ENCODE measurements at places on chromosomes 7 and 10. TPM values are rescaled to one million over a fixed set of nuclear protein-coding genes. Genes with fewer than 3 reads are reported as not detected.

PLEKHA1 gene
- 8.7 TPM for total RNA-seq

AQP1 gene
- 0.11 TPM for total RNA-seq

OR2A12 gene
- total RNA-seq: not detected

GPR85 gene
- total RNA-seq: 0.09 TPM

PNLIP gene
- not detected for total RNA-seq

TAS2R4 gene
- 1.0 TPM for total RNA-seq

LIPA gene
- total RNA-seq: 19.4 TPM

C10orf143 gene
- 0.43 TPM for total RNA-seq

ERVW-1 gene
- total RNA-seq: not detected

ADAM22 gene
- total RNA-seq: 1.3 TPM

TMEM176A gene
- total RNA-seq: not detected

SPDYE5 gene
- total RNA-seq: not detected

MLXIPL gene
- total RNA-seq: not detected
